Fibroblast of the aortic adventitia (primary cell): ENCODE measurements at places on chromosomes 12 and 14.

DNA sequence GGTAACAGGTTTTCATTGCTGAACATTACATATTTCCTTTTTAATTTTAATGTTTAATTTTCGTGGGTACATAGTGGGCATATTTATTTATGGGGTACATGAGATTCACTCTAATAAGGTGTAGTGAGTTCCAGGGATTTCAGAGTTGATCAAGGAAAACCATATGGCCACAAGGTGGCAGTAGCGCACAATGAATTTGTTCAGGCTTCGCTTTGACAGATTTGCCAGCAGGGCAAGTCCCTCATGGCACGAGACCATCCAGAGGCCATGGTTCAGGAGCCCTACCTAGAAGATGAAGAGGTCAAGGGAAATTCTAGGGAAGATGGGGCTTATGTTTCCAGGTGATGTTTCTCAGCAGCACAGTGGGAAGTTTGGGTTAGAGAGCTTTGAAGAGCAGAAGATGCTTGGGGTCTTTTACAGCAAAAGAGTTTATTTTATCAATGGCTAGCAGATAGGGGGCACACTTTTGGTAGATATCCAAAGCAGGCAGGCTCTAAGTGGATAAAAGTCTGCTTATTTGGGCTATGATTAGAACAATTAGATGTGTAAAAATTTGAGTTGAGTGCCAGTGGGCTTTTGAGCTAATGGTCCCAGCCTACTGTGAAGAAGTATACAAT lies 1004.4 kb downstream of the AACS start:
- peak; percentile 84 for DNase-seq

- no peak for DNase-seq
These were observed 1009.8 kb downstream of the NRXN3 start for GRCh38 chr14:79179985-79180384.

- no peak for DNase-seq
These were observed 540.1 kb upstream of the MIS18BP1 start for GRCh38 chr14:45793081-45793480.

DNA sequence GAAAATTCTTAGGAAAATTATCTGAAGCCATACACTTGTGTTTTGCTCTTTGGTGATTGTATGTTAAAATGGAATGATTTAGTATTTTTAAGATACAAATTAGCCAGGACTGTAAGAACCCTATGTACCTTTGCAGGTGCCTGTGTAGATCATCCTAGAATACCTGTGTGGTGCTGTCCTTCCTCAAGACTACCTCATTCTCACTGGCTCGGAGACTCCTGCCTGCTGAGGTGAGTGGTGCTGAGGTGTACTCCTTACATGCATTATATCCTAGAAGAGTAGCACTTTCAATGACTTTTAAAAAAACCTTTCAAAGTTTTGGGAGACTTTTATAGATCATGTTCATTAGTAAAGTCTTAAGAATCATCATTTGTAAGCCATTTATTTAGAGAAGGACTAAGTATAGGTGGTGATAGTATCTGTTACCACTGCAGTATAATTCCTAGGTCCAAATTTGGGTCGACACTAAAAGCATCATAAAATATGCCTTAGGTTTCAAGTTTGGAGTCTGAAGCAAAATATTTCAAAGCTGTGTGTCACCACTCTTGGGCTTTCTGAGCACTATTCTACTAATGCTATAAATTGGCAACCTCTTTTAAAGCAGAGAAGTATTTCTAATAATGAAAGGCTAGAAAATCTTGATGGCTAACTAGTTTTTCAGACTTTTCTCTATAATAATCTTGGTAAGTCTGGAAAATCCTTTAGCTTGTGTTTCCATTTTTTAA lies 36.6 kb downstream of the RASSF8 start:
- peak; percentile 43 for DNase-seq

GRCh38 chr14:99670361-99671234 lies 13.5 kb upstream of the CYP46A1 start:
- DNase-seq = peak; percentile 54

GRCh38 chr14:100282766-100283419 lies 23.4 kb downstream of the SLC25A29 start:
- DNase-seq = no peak

- no peak for DNase-seq
These were observed 573 bp upstream of the SUSD6 start for GRCh38 chr14:69610874-69611171.
